Stimulated activated CD4-positive, alpha-beta T cell treated with anti-CD3 and anti-CD28 coated beads, Interleukin-15, amount 100 ng/mL, for 1 hour (primary cell): ENCODE measurements at places on chromosomes 6 and 20.

DNA sequence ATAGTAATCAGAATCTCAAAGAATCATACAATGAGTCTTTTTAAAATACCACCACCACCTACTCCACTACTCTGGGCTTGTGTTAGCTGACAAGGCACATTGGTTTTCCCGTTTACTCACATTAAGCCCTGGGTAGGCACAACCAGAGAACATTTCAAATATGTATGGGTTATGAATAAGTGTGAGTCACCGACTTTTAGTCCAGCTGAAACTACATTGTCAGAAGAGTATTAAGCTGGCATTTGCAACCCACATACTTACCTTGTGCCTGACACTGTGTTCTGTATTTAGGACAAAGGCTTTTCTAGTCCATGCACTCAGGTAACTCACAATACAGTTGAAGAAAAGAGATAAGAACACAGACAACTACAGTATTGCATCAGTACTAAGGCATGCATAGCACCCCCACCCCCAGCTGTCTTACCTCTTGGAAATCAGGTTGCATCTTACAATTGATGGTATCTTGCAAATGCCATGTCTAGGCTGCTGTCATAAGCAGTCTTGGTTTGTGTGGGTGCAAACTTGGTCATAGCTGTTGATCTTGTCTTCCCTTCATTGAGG is 40.3 kb upstream of the AHI1 start:
- no peak for DNase-seq

GRCh38 chr20:48558906-48559305 is 268.9 kb downstream of the PREX1 start:
- no peak for DNase-seq

- DNase-seq, result no peak
Measured at GRCh38 chr6:84657486-84657885, 106.9 kb downstream of the TBX18 start.

- no peak for DNase-seq
Measured at GRCh38 chr6:159604443-159604956, 88.5 kb downstream of the SOD2 start.

DNA sequence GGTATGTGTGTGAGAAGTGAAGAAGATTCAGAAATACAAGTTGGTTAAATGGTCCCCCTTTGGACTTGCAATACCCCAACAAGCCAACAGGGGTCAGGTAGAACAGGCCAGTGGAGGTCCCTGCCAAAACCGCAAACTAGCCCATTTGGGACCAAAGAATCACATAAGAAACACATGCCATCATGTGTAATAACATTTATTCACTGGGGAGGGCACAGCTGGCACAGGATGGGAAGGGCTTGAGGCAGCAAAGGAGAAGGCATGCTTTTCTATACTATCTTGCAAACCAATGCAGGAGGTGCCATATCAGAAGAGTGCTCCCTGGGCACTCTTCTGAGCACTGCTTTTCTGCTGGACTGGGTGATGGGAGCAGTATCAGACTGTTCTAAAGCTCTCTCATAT is 116.1 kb upstream of the TRAF3IP2 start:
- no peak for DNase-seq

DNA sequence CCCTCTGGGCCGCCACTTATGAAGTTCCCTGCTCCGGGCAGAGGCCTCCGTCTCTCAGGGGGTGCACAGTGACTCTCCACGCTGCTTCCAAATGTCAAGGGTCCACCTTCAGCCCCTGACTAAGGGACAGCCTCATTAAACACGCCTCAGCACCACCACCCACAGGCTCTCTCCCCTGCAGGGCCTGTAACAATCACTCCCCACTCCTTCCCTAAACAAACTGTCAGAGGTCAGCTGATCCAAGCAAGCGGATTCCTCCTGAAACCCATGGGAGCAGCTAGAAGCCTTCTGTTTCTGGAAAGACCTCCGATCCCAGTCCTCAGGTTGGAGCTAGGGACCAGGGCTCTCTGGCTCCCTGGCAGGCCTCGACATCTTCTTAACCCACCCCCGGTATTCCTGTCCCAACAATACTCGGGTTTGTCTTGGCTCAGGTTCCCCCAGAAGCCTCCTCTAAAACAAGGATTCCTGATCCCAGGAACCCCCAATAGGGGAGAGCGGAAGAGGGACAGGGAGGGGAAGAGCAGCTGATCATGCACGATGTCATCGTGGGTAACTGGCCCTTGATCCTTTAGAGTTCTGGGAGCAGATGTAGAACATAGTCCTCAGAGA is 181.0 kb downstream of the ZNF217 start:
- DNase-seq, result no peak

- no peak for DNase-seq
Measured at GRCh38 chr6:70575899-70576495, 9.3 kb downstream of the SDHAF4 start.

- no peak for DNase-seq
Measured at GRCh38 chr6:22237526-22237925, 59.3 kb downstream of the PRL start.

DNA sequence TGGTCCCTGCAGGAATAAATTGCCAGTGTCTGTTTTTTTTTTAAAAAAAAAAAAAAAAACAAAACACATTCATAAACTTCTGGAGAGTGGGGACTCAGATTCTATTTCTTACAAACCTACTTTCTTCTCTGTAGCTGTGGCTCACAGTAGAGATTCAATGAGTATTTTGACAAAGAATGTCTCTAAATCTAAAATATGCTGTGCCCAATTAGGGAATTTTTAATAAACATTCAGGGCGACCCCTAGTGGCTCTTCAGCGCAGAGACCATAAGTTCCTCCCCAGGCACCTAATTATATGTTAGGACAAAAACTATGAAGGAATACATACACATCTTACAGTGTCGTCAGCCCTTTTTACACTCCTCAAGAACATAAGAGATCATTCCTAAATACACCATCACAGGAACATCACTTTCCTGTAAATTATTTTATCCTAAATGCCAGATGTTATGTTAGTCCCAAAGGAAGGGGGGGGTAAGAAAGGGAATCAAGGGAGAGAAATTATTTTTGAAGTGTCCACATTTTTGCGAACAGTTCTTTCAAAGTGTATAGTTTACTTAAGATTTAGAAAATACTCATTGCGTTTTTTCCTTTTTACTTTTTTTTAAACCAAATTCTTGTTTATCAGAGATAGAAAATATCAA is 21.8 kb upstream of the NAA20 start:
- DNase-seq, result no peak

GRCh38 chr6:30263734-30264133 is 50.5 kb upstream of the TRIM26 start:
- no peak for DNase-seq

GRCh38 chr20:14821251-14821650 is 483.8 kb upstream of the FLRT3 start:
- no peak for DNase-seq

DNA sequence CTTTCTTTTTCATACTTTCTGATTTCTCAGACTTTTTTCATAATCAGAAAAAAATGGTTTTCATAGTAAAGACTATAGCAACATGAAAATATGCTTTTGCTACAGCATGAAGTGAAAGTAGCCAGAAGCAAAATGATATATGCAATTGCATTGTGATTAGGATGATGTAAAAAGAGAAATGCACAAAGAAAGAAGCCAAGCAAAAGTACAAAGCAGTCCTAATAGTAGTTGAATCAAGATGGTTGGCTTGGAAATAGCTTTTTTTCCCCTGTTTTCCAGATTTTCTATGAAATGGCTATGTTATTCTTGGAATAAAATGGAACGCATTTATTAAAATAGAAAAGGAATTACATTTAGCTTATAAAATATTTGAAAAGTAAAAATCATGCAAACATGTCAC is 77.3 kb downstream of the SEL1L2 start:
- no peak for DNase-seq

- no peak for DNase-seq
Measured at GRCh38 chr6:36075656-36076055, 48.0 kb downstream of the MAPK14 start.

GRCh38 chr6:38215651-38216311 is 396.3 kb downstream of the ZFAND3 start:
- DNase-seq, result no peak

DNA sequence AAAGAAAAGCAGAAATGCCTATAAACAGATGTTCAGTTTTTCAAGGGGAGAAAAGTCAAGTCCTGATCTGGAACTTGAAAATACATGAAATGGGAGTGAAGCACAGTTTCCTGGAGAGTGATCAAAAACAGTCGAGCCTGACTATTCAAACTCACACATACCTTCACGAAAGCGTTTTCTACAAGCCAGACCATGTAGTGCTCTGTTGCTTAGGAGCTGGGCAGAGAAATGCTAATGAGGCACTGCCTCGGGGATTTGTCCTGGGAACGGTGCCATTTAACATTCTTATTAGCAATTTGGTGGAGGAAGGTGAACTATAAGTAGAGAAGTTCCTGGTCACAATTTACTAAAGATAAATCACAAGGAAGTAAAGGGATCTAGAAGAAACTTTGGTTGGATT is 5.9 kb downstream of the NHSL1 start:
- DNase-seq, result no peak

GRCh38 chr20:63452821-63453523 is 19.5 kb downstream of the KCNQ2 start:
- DNase-seq, result no peak
